Activated CD4-positive, alpha-beta T cell treated with anti-CD3 and anti-CD28 coated beads, Interleukin-2, amount 10 ng/mL, durations not matched to agents 7 days and 5 days (primary cell): ENCODE measurements at places on chromosomes 6 and 20. TPM values are rescaled to one million over a fixed set of nuclear protein-coding genes. Genes with fewer than 3 reads are reported as not detected.

Gene LSM14B
- total RNA-seq, result 42.6 TPM

Gene EYA2
- total RNA-seq, result not detected

Gene CNR1
- total RNA-seq, result not detected

DNA sequence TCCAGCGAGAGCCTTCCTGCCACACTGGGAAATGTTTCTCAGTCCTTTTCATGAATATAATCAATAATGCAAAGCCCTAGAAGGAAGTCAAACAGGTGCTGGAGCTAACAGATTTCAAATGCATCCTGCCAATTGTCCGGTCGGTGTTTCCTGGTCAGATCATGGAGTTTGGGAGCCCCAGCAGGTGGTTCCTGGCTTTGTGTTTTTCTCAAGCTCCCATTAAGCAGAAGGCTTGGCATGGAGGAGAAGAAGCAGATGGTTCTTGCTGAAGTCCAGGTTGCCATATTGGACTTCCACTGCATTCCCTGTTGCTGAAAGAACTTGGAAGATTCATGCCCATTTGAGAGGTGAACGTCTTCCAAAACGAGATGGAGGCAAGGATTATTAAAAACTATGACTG, 68.6 kb downstream of the GFOD1 start:
- no peak for DNase-seq

Gene CCM2L
- total RNA-seq, result not detected

- DNase-seq, result no peak
Measured at GRCh38 chr6:160344271-160344670, 3.9 kb upstream of the SLC22A3 start.

GRCh38 chr6:21334651-21335050, 258.9 kb upstream of the SOX4 start:
- DNase-seq, result no peak

DNA sequence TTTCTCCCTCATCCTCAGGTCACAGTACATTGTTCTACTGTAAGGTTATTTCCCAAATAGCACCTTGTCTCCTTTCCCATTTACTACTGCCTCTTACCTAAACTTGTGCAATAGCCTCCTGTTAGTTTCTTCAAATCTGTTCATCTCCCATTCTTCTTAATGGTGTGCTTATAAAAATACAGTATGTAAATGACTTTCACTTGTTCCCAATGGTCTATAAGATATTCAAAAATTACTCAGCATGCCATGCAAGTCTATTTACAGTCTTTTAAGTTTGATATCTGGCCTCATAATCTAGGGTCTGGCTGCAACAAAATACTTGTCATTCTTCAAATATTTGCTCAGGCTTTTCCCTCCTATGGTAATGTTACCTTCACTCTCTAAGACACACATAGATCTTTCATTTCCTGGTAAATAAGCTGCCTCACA, 31.5 kb upstream of the RHAG start:
- DNase-seq, result no peak

GRCh38 chr6:141808662-141809061, 324.1 kb upstream of the GJE1 start:
- no peak for DNase-seq

DNA sequence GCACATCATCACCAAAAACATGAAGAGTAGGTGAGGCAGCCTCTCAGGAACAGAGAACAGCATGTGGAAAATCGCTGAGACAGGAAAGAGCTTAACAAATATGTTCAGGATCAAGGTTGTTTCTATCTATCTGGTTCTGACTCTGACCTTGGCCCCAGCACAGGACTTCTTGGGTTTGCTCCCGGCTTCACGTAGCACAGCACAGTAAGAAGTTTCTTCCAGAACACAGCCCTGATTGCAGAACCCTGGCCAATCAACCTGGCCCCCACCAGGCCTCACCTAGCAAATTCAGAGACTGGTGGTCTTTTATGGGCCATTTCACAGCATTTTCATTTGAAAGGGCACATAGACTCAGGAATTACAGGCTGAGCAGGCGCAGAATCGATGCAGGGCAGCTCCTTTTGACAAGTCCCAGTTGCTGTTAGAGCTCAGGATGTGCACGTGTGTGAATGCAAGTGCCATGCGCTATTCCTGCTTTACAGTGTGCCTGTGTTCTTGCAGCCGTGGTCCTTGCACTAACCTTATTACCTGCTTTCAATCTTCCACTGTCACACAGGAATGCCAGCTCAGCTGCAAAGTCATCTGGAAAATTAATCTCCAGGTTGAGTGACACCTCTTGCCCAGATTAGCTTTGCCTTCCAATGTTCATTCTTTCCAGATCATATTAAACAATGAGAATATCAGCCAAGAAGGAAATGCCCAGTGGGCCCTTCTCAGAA, 100.5 kb upstream of the SLC2A12 start:
- no peak for DNase-seq

Gene LY6G6C
- not detected for total RNA-seq

Gene MRS2
- 18.7 TPM for total RNA-seq

DNA sequence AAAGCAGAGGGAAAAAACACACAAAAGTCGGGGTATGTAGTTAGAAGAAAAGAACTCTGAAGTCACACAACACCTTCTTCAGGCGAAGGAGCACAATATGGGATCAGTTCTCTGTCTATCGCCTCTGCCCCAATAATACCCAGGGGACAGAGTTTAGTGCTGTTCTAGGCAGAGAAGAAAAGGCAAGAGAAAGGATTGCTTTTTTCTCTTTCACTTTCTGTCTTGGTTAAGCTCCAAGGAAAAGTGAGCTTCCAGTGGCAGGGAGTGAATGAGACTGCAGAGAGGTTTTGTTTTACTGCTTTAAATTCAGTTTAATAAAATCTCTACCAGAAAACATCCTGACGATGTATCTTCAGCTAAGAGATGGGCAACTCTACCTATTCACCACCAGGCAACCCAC, 86.6 kb upstream of the STXBP5 start:
- no peak for DNase-seq

GRCh38 chr20:2524709-2525506, 11.5 kb upstream of the TMC2 start:
- peak; percentile 33 for DNase-seq

- DNase-seq, result no peak
Measured at GRCh38 chr6:103079867-103080266, 1686.4 kb downstream of the GRIK2 start.

Gene RIN2
- total RNA-seq, result not detected

DNA sequence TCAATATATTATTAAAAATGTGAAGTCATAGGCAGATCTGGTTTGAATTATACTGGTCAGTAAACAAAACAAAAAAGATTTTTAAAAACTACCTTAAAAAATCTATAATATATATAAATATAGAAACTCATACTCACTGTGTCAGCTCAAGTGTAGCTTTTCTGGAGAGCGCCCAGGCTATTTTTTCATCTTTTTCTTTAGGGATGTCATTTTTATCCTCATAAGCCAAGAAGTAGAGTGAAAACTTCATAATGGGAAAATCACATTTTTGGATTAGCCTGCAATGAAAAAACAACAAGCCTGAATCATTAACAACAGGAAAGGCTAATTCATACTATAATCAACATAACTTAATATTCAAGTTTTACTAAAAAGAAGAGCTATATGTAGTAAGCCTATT, 18.7 kb downstream of the GLO1 start:
- DNase-seq, result no peak

GRCh38 chr20:43176726-43177125, 13.0 kb downstream of the PTPRT start:
- no peak for DNase-seq

DNA sequence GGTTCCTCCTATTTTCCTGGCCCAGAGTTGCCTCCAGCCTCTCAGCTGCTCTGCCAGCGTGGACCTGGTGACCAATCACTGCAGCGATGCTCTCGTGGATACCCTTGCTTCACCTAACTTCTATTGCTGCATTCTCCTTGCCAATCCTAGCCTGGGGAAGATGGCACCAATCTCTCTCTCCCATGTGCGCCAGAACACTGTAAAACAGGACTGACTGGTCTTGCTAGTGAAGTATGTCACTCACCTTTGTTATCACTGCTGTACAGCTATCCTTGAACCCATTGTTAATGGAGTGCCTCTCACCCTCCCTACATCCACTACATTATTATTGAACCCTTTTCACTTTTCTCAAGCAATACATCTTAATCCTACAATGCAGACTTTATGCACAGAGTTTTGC, 80.1 kb downstream of the LYRM4 start:
- DNase-seq, result no peak

Gene ADTRP
- 2.5 TPM for total RNA-seq

Gene KIF25
- not detected for total RNA-seq

DNA sequence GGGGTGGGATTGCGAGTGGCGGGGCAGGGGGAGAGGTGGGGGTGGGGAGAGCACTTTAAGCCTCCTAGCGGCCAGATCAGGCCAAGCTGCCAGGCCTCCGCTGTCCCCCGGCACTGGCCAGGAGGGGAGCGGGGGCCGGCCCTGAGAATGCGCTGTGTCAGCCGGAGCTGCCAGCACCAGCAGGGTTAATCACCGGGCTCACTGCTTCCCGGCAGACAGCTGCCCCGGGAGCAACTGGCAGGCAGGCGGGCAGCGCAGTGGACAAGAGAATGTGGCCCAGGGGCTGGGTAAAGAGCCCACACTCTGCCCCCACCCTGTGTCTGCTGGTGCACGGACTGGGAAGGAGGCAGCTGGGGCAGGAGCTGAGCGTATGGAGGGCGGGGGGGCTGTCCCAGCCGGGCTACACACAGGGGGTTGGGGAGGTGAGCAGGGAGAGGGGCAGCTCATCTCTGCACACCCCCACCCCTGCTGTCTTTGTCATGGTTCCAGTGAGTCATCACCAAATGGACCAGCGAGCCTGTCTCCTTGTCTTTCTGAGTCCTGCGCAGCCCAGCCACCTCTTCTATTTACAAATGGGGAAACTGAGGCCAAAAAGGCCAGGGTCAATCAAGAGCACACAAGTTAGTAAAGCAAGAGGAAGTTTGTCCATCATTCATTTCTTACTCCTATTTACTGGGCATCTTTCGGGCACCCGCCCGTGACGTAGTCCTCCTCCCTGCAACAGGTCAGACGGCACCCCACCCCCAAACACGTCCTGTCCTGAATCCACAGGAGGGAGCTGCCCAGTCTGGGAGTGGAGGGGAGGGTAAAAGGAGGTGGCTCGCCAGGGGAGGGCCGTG, 2.1 kb upstream of the LAMA5 start:
- DNase-seq, result no peak

DNA sequence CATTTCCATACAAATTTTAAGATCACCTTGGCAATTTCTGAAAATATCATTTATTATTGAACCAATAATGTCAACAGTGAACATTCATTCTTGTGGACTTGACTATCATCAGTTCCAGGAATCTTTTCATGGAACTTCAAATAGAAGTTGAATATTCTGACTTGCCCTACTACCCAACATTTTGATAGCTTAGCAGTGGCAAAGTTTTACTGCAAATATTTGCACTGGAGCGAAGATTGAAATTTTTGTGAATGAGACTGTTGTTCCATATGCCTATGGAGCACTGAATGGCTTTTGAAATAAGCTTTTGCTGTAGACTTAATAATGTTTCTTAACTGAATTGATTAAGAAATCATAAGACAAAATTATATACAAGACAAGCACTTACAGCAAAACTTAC, 23.6 kb downstream of the BEND6 start:
- no peak for DNase-seq

DNA sequence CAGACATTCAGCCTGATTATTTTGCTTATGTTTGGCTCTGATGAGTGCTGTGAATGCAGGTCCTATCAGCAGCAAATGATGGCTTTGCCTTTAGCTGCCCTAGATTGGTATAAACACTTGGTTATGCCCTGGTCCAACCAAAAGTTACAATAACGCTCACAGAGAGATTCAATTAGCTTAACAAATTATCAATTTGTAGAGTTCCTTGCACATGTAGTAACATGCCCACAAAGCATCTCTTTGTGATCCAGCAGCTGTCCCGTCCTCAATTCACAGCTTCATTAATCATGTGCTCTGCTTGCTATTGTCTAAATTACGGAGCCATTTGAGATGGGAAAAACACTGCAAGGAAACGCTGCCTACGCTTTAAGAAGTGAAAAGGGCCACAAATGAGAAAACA, 457.9 kb downstream of the HDGFL1 start:
- DNase-seq, result no peak

DNA sequence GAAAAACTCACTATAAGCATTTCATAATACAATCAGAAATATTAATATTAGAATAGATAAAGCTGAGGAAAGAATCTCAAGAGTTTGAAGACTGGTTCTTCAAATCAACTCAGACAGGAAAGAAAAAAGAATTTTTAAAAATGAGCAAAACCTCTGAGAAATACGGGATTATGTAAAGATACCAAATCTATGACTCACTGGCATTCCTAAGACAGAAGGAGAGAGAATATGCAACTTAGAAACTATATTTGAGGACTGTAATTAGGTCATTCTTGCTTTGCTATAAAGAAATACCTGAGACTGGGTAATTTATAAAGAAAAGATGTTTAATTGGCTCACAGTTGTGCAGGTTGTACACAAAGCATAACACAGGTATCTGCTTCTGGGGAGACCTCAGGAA, 665.1 kb downstream of the RNF144B start:
- DNase-seq, result no peak

Gene CCR6
- 6.7 TPM for total RNA-seq

Gene SLC22A7
- total RNA-seq, result not detected

- DNase-seq, result no peak
Measured at GRCh38 chr6:89862273-89862672, 32.0 kb upstream of the GJA10 start.

Gene SUMO4
- 7.9 TPM for total RNA-seq

Gene CDC25B
- 429 TPM for total RNA-seq

Gene DEFB124
- total RNA-seq, result not detected
